ENCODE measurements at places on chromosomes 6 and 20.

- H3K27me3 ChIP-seq = no peaks in the 10 kb centered on the region
- H3K4me3 ChIP-seq = no peak overlapping the region
- no peak for DNase-seq
- H3K36me3 ChIP-seq = peaks cover 99% of the 10 kb centered on the region
- H3K4me1 ChIP-seq = no peaks in the 10 kb centered on the region
Measured at GRCh38 chr6:24709014-24709711, 9.8 kb downstream of the C6orf62 start.

- no peaks in the 10 kb centered on the region for H3K36me3 ChIP-seq
- H3K27me3 ChIP-seq = peaks cover 19% of the 10 kb centered on the region
- no peak overlapping the region for H3K4me3 ChIP-seq
- no peak overlapping the region for H3K27ac ChIP-seq
- H3K4me1 ChIP-seq = no peaks in the 10 kb centered on the region
- no peak for DNase-seq
Measured at GRCh38 chr6:40988634-40989033, 50.4 kb downstream of the UNC5CL start.

- H3K27me3 ChIP-seq = peaks cover 7% of the 10 kb centered on the region
- no peak overlapping the region for H3K4me3 ChIP-seq
- no peaks in the 10 kb centered on the region for H3K4me1 ChIP-seq
- no peak for DNase-seq
Measured at GRCh38 chr20:47133809-47134456, 222.6 kb downstream of the ZMYND8 start.

DNA sequence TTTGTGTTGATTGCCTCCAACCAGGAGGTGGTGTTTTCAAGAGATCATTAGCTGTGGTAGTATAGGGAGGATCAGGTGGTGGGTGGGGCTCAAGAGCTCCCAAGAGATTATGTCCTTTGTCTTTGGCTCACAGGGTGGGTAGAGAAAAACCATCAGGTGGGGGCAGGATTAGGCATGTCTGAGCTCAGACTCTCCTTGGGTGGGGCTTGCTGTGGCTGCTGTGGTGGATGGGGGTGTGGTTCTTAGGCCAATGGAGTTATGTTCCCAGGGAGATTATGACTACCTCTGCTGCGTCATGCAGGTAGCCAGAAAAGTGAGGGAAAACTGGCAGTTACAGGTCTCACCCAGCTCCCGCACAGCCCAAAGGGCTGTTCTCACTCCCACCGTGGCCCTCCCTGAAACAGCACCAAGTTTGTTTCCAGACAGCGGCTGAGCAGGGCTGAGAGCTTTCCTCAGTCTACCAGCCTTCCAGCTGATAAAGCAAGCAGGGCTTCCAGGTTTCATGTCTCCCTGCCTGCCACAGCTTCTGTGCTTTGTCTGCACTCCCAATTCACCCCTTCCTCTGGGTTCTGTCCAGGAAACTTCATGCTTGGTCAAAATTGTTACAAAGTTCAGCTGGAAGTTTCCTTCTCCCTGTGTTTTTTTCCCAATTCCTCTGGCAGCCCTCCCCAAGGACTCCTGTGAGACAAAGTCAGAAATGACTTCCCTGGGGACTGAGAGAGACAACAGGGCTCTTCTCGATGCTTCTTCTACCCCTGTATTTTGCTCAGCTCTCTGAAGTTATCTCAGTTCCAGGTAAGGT, 481.1 kb upstream of the MAN1A1 start:
- no peaks in the 10 kb centered on the region for H3K27me3 ChIP-seq
- no peak for DNase-seq
- H3K36me3 ChIP-seq = no peaks in the 10 kb centered on the region
- no peak overlapping the region for H3K4me3 ChIP-seq
- no peaks in the 10 kb centered on the region for H3K4me1 ChIP-seq
- no peak overlapping the region for H3K27ac ChIP-seq

GRCh38 chr6:33787954-33788693, 806 bp downstream of the LEMD2 start:
- peaks cover 17% of the 10 kb centered on the region for H3K4me1 ChIP-seq
- peaks cover 19% of the 10 kb centered on the region for H3K27me3 ChIP-seq
- peak overlapping the region; percentile 76 for H3K27ac ChIP-seq
- peaks cover 34% of the 10 kb centered on the region for H3K36me3 ChIP-seq

- H3K4me1 ChIP-seq = no peaks in the 10 kb centered on the region
- no peaks in the 10 kb centered on the region for H3K27me3 ChIP-seq
Measured at GRCh38 chr6:37366910-37367309, 13.1 kb downstream of the RNF8 start.

- no peaks in the 10 kb centered on the region for H3K4me1 ChIP-seq
- no peak for DNase-seq
- no peaks in the 10 kb centered on the region for H3K27me3 ChIP-seq
- no peak overlapping the region for H3K27ac ChIP-seq
- no peak overlapping the region for H3K4me3 ChIP-seq
Measured at GRCh38 chr20:16005915-16006493, 567.2 kb downstream of the KIF16B start.

DNA sequence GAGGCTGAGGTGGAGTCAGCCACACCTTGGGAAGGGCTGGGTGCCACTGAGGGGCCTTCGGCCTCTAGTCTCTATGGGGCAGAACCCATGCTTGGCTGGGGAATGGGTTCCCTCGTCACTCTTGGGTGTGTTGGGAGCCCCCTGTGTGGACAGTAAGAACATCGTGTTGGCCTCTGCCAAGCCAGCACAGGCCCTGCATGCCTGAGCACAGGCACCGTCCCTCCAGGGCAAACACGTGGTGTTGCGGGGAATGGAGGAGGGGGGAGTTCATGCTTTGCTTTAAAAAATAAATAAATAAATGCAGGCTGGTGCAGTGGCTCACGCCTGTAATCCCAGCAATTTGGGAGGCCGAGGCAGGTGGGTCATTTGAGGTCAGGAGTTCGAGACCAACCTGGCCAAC, 63.0 kb downstream of the EZR start:
- no peak overlapping the region for H3K27ac ChIP-seq
- no peak overlapping the region for H3K4me3 ChIP-seq
- H3K36me3 ChIP-seq = no peaks in the 10 kb centered on the region
- H3K4me1 ChIP-seq = peaks cover 4% of the 10 kb centered on the region
- peaks cover 24% of the 10 kb centered on the region for H3K27me3 ChIP-seq
- DNase-seq = no peak

DNA sequence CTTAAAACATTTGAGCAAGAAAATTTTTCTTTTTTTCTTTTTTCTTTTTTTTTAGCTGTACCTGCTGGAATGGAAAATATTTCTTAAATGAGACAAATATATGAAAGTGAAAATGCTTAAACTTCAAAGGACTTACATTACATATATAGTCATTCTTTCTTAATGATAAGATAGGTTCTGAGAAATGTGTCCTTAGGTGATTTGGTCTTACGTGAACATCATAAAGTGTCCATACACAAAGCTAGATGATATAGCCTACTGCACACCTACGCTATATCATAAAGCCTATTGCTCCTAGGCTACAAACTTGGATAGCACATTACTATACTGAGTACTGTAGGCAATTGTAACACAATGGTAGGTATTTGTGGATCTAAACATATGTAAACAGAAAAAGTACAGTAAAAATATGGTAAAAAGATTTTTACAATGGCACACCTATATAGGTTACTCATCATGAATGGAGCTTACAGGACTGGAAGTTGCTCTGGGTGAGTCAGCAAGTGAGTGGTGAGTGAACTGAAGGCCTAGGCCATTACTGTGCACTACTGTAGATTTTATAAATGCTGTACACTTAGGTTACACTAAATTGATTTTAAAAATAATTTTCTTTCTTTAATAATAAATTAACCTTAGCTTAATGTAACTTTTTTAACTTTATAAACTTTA, 54.6 kb downstream of the RPP21 start:
- no peaks in the 10 kb centered on the region for H3K4me1 ChIP-seq
- H3K27ac ChIP-seq = no peak overlapping the region
- no peak for DNase-seq
- no peaks in the 10 kb centered on the region for H3K36me3 ChIP-seq
- no peak overlapping the region for H3K4me3 ChIP-seq

DNA sequence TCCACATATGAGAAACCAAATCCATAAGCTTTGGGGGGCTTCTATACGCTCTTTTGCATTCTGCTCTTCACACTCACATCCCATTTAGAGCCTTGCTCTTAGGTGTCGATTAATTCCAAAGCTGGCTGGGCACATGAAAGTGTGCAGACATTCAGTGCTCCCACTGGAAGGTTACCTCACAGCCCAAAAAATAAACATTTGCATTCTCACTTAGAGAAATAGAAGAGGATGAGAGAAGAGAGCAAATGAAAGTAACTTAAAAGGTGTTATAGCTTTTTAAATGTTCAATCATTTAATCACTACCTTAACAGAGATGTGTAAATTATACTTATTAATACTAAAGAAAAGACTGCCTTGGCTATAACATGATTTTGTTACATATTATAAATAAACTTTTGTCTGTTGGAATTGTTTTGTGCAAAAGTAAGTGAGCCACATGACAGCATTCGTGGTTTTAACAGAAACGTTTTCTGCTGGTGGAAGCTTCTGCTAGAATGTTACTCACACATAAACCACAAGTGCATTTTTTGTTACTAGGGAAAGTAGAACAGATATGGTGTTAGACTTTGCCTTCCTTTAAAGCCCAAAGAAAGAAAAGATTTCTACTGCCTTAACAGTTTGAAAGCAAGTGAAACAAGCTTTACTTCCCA, 116.7 kb downstream of the SIM1 start:
- no peaks in the 10 kb centered on the region for H3K27me3 ChIP-seq
- H3K4me3 ChIP-seq = no peak overlapping the region
- H3K4me1 ChIP-seq = no peaks in the 10 kb centered on the region
- H3K36me3 ChIP-seq = no peaks in the 10 kb centered on the region
- no peak overlapping the region for H3K27ac ChIP-seq
- DNase-seq = no peak

DNA sequence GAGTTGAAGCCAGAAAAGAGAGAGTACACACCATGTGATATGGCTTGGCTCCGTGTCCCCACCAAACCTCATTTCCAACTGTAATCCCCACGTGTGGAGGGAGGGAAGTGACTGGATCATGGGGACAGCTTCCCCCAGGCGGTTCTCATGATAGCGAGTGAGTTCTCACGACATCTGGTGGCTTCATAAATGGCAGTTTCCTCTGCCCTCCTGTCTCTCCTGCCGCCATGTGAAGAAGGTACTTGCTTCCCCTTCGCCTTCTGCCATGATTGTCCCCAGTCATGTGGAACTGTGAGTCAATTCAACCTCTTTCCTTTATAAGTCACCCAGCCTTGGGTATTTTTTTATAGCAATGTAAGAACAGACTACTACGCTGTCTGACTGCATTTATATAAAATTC, 40.3 kb downstream of the TAF4 start:
- peaks cover 15% of the 10 kb centered on the region for H3K4me1 ChIP-seq
- peak overlapping the region; percentile 81 for H3K27ac ChIP-seq
- peak; percentile 34 for DNase-seq
- H3K36me3 ChIP-seq = peaks cover 6% of the 10 kb centered on the region

- peaks cover 17% of the 10 kb centered on the region for H3K27me3 ChIP-seq
- H3K27ac ChIP-seq = no peak overlapping the region
- H3K36me3 ChIP-seq = no peaks in the 10 kb centered on the region
- peaks cover 5% of the 10 kb centered on the region for H3K4me1 ChIP-seq
Measured at GRCh38 chr20:1002682-1003561, 811 bp upstream of the RSPO4 start.

GRCh38 chr6:21628160-21628559, 34.6 kb downstream of the SOX4 start:
- no peak overlapping the region for H3K4me3 ChIP-seq
- H3K4me1 ChIP-seq = no peaks in the 10 kb centered on the region
- peaks cover 10% of the 10 kb centered on the region for H3K27me3 ChIP-seq

DNA sequence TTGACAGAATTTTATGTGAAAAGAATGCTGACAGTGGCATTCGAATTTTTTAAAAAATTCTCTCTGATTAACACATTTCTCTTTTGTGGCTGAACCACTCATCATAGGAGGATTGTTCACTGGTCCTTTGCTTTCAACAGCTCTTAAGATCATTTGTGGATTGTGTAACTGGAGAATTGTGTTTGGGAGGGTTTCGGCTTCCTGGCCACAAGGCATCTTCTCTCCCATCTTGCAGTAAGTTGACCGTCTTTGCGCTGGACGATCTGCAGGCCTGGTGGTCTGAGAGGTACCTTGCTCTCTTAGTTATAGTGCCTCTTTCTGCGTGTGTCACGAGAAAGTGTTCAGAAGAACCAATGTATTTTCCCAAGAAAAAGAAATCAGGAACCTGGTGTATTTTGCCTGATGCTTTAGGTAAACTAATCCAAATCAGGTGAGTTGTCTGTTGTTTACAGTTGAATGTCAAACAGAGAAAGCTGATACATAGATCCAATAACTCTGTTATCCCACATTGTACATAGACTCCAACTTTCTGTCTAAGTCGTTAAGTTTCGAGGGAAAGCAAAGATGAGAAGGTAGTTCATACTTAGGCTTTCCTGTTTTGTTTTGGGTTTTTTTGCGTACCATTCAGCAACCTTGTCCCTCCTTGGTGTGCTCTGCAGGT, 14.8 kb upstream of the EXOC2 start:
- no peaks in the 10 kb centered on the region for H3K36me3 ChIP-seq
- peaks cover 27% of the 10 kb centered on the region for H3K27me3 ChIP-seq
- no peak overlapping the region for H3K4me3 ChIP-seq
- DNase-seq = no peak

DNA sequence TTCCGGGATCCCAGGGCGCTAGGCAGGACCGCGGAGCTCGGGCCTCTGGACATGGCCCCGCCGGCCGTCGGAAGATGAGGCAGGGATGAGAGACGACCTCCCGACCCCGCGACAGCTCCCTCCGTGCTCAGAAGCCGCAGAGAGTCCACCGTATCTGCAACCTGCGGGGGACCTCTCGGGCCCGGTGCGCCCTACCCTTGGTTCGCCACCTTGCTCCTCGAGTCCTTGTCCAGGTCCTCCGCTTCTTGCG, 301 bp downstream of the PPP1R3D start:
- no peak for DNase-seq
- H3K4me3 ChIP-seq = peak overlapping the region; percentile 48
- peak overlapping the region; percentile 82 for H3K27ac ChIP-seq
- peaks cover 27% of the 10 kb centered on the region for H3K36me3 ChIP-seq
- no peaks in the 10 kb centered on the region for H3K27me3 ChIP-seq
- peaks cover 14% of the 10 kb centered on the region for H3K4me1 ChIP-seq

DNA sequence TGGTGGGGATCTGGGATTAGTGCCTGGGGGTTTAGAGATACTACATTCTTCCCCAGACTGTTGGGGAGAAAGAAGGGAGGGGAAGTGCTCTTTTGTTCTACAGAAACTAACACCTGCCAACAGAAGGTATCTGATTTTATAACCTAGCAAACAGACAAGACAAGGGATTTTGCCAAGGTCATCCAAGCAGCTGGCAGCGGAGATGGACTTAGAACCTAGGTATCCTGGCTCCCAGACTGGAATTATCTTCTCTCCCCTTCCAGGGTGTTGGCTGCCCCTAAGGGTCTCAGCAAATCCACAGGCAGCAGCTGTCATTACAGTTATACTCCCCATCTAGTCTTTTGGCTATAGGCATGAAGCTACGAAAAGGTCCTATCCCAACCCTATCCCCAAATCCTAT, 8.4 kb downstream of the SDC4 start:
- no peak overlapping the region for H3K27ac ChIP-seq
- H3K36me3 ChIP-seq = peaks cover 9% of the 10 kb centered on the region
- H3K4me1 ChIP-seq = peaks cover 76% of the 10 kb centered on the region

- H3K27ac ChIP-seq = no peak within 1 kb of the TSS
- no peaks in the 10 kb centered on the region for H3K36me3 ChIP-seq
- DNase-seq = peak; percentile 75
- H3K4me3 ChIP-seq = peak within 1 kb of the TSS; percentile 13
- no peaks in the 10 kb centered on the region for H3K27me3 ChIP-seq
- H3K4me1 ChIP-seq = peaks cover 7% of the 10 kb centered on the region
Measured at GRCh38 chr6:146598772-146599405, at the start of gene ADGB. Gene ADGB (plus strand): TSS chr6:146598972. CDS start chr6:146599041, 69 bp downstream.

- no peak overlapping the region for H3K27ac ChIP-seq
- no peak for DNase-seq
- H3K4me1 ChIP-seq = no peaks in the 10 kb centered on the region
- no peaks in the 10 kb centered on the region for H3K27me3 ChIP-seq
- H3K36me3 ChIP-seq = no peaks in the 10 kb centered on the region
- H3K4me3 ChIP-seq = no peak overlapping the region
Measured at GRCh38 chr6:64249115-64249514, 613.5 kb downstream of the PHF3 start.
